ENCODE measurements at places on chromosomes 11 and 22.

- peak; percentile 55 for DNase-seq
Measured at GRCh38 chr22:29716814-29717545, 2.8 kb upstream of the CABP7 start.

GRCh38 chr11:25992294-25992693 is 339.6 kb upstream of the ANO3 start:
- no peak for DNase-seq

- DNase-seq, result no peak
Measured at GRCh38 chr22:40965936-40966725, 15.0 kb downstream of the RBX1 start.

GRCh38 chr11:46564459-46564858 is 29.4 kb downstream of the AMBRA1 start:
- DNase-seq, result no peak

- peak; percentile 31 for DNase-seq
Measured at GRCh38 chr11:94583866-94584500, 16.8 kb downstream of the PIWIL4 start.

DNA sequence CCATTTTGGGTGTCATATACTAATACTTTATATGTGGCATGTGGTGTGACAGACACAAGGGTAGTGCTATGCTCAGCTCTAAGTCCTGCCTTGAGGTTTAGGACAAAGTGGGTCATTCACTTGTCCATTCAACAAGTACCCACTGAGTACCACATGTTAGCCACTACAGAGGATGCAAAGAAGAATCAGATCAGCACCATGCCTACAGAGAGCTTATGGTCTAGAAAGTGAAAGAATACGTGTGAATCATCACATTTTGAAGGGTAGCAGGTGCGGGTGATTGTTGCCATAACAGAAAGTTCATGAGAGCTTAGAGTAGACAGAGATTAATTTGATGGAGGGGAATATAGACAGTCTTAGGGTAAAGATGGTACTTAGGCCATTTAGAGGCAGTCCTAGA is 18.3 kb downstream of the CLMP start:
- DNase-seq, result no peak

- peak; percentile 58 for DNase-seq
Measured at GRCh38 chr11:44950625-44951476, at the start of gene TP53I11. TSS of gene TP53I11 (minus strand) at chr11:44950883. CDS start at chr11:44938335, 12,548 bp downstream.

- no peak for DNase-seq
Measured at GRCh38 chr11:77865805-77866204, 44.9 kb downstream of the AAMDC start.

DNA sequence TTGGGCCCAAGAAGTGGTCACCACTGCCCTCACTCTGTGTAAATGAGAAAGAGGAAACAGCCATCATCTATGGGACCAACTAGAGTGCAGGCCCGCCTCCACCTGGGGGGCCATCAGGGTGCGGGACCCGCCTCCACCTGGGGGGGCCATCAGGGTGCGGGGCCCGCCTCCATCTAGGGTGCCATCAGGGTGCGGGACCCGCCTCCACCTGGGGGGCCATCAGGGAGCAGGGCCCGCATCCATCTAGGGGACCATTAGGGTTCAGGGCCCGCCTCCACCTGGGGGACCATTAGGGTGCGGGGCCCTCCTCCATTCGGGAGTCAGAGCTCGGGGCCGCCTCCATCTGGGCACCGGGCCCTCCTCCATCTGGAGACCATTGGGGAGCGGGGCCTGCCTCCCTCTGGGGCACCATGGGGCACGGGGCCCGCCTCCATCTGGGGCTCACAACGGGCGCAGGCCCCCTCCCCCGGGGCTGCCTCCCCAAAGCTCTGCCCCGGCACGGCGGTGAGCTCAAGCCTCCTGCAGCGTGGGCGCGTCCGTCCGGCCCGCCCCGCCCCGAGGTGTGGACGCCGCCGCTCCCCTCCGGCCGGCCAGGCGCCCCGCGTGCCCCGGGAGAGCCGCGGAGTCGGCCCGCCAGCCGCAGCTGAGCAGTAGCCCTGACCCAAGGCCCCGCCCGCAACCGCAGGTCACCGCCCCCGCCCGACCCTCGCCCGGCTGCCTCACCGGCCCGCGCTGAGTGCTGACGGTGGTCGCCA is 512 bp downstream of the TOLLIP start:
- DNase-seq, result no peak

GRCh38 chr11:75513250-75513649 is 12.5 kb downstream of the GDPD5 start:
- no peak for DNase-seq

DNA sequence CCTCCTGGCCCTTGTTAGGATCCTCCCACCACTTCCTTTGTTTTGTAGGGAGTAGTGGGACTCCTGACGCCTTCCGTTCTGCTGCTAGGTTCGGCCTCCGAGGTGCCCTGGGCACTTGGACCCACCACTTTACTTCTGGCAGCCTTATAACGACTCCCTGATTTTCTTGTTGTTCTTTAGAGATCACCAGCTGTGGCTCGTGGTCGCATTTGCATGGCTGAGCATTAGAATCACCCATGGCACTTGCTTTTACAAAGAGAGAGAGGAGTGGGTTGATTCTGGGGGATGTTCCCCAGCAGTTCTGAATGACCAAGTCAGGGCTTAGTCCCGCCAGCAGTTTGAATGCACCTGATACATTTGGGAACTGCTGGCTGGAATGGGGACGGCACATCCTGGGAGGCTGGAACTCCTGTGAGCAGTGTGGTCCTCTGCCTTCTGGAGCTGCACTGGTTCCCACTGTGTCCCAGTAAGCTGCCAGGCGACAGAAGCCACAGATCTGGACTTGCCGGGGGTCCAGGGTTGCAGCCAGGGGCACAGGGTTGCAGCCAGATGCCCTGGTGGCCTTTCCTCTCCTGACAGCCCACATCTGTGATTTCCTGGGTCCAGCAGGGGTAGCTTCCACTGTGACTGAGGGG is 4.1 kb downstream of the TUB start:
- DNase-seq, result no peak

- no peak for DNase-seq
Measured at GRCh38 chr11:90851196-90851595, 628.3 kb upstream of the CHORDC1 start.

DNA sequence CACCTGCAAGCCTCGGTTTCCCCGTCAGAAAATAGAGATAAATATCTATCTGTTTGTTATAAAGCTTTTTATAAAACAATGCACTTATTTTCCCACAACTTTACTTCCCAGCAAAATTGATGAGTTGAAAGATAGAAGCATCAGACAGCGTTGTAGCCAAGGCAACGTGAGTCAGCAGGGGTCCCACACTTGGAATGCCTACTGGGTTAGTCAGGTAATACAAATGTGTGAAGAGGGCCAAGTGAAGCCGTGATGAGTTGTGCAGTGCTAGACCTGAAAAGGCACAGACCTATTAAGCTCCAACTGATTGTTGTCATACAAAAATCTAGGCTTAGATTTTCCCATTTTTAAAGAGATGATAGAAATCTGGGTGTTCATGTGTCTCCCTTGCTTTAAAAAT is 118.7 kb downstream of the PGR start:
- no peak for DNase-seq

GRCh38 chr11:2758751-2759150 is 59.0 kb upstream of the KCNQ1OT1 start:
- no peak for DNase-seq

GRCh38 chr11:96152623-96153022 is 190.4 kb downstream of the MAML2 start:
- DNase-seq, result no peak

GRCh38 chr11:17547932-17548331 is 873 bp downstream of the OTOG start:
- DNase-seq, result no peak

GRCh38 chr22:27110665-27111451 is 453.5 kb downstream of the MIAT start:
- DNase-seq, result no peak

GRCh38 chr11:111285189-111286091 is 12.9 kb upstream of the POU2AF3 start:
- no peak for DNase-seq

- DNase-seq, result peak; percentile 58
Measured at GRCh38 chr11:73218106-73218829, at the start of gene P2RY2. TSS of gene P2RY2 (plus strand) at chr11:73218281. CDS start at chr11:73234160, 15,879 bp downstream.

DNA sequence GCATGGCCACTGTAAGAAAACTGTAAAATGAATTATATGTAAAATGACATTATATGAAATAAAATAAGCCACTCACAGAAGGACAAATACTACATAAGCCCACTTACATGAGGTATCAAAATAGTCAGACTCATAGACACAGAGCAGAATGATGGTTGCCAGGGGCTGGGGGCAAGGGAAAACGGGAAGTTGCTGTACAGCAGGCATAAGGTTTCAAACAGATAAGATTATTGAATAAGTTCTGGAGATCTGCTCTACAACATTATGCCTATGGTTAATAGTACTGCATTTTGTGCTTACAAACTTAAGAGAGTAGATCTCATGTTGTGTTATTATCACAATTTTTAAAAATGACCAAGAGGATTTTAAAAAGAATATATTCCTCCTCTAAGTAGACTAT is 32.7 kb upstream of the HEPHL1 start:
- DNase-seq, result no peak

- DNase-seq, result no peak
Measured at GRCh38 chr11:123518496-123519054, 88.5 kb downstream of the GRAMD1B start.

DNA sequence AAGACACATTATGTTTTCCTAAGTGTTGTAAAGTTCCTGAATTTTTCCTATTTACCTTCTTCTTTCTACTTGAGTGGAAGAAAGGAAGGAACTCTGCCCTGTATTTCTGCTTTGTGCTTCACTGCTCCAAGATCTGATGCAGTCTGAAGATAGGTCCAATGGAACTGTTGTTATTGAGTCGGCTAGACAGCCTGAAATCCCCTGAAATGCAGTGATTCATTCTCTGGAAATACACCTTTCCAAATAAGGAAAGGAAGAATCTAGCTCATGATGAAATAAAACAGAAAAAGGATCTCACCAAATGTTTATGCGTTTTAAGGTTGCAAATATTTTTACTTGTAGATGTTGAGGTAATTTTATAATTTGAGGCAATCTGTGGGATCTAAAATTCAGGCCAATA is 322.8 kb downstream of the GUCY1A2 start:
- no peak for DNase-seq

DNA sequence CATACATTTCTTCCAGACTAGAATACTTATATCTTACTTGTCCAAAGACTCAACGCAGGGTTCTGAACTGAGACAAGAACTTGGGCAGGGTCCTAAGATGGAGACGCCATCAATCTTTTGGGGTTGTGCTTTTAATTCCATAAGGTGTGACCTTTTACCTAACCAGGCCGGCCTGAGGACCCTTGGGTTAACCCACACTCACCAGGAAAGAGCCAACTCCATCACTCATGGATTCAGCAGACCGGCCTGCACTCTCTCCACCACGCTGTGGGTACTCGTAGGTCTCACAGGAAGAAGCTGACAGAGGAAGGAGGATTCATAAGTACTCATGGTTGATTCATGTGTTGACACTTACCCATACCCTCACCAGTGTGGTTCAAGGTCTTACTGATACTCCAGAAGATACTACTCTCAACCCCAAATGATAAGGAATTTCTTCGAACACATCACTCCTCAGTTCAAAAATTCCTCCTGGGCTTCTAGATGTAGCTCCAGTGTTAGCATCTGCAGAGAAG is 36.2 kb downstream of the USP35 start:
- no peak for DNase-seq

DNA sequence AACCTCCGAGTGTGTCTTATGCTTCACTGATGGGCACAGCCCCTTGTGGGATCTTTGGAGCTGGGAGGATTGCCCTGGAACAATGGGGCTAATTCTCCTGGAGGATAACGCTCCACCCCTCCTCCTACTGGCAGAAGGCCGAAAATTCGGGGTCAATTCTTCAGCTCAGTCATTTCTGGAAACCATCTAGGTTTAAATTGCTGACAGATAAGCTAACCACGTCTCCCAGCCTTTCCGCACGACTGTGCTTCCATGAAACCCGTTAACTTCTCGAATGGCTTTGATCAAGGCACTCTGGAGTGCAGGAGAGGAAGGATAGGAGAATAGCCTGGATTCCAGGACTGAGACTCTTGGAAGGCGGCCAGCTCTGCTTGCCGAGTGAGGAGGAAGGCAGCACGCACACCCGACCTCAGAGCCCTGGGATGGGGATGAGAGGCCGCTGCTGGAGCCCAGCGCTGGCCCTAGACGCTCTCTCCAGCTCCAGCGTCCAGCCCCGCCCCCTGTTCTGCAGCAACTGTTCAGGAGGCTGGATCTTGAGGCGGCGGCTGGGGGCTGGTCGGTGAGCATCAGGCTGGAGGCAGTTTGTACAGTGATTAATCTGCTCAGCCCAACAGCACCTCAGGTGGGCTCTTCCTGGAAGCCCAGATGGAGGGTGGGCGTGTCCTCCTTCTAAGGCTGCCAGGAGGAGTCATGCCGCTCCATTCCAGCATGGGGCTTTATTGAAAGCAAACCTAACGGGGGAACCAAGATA is 176.7 kb upstream of the NCAM1 start:
- DNase-seq, result no peak

GRCh38 chr11:30859669-30860068 is 273.5 kb upstream of the MPPED2 start:
- DNase-seq, result no peak

DNA sequence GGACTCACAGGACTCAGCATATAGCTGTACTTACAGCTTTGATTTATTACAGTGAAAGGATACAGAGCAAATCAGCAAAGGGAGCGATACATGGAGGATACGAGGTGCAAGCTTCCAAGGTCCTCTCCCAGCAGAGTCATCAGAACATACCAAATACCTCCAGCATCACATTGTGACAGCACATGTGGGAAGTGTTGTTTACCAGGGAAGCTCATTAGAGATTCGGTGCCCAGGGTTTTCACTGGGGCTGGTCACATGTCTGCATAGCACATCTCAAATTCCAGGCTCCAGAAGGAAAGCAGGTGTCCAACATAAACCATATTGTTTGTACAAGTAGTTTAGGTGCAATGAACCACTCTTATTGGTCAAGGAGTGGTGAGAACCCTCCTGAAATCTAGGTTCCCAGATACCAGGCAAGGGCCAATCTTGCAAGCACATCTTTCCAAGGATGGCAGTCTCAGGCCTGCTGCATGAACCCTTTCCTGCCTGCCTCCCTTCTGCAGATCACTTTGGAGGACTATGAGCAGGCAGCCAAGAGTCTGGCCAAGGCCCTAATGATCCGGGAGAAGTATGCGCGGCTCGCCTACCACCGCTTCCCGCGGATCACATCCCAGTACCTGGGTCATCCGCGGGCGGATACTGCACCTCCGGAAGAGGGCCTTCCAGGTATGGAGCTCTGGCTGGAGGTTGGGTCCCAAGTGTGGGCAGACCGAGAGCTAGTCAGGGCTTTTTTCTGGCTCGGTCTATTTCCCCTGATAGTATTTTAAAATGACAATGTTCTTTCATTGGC is 26.7 kb downstream of the AMPD3 start:
- no peak for DNase-seq

- no peak for DNase-seq
Measured at GRCh38 chr11:77125191-77125590, 2.9 kb upstream of the MYO7A start.
